CD4-positive, alpha-beta T cell (primary cell): ENCODE measurements at places on chromosomes 2 and 18. TPM values are rescaled to one million over a fixed set of nuclear protein-coding genes. Genes with fewer than 3 reads are reported as not detected.

DNA sequence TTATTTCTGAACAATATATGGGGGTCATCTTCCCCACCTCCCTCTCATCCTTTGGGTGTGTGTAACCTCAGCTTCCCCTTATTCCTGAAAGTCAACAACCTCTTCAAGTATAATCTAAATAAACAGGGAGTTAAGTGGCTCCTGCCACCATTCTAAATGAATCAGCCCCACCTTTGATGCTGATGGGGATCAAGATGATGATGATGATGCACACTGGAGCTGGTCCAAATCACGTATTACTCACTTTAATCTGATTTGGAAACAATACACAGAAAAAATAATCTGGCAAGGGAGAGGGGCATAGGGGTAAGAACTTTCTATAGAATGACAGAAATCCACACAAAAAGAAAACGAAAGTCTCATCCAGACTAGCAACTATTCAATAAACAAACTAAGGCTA, 7.1 kb downstream of the ACVR1 start:
- no peak for DNase-seq
- H3K27me3 ChIP-seq = no peaks in the 10 kb centered on the region
- peaks cover 16% of the 10 kb centered on the region for H3K4me1 ChIP-seq

DNA sequence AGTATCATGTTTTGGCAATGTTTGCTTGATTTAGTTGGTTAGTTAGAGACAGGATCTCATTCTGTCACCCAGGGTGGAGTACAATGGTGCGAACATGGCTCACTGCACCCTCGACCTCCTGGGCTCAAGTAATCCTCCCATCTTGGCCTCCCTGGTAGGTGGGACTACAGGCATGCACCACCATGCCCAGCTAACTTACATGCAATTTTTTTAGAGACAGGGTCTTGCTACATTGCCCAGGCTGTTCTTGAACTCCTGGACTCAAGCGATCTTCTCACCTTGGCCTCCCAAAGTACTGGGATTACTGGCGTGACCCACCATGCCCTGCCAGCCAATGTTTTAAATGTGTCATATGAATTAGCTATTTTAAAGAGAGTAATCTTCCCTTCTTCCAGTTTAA, 16.3 kb upstream of the CDKL4 start:
- no peak for DNase-seq
- H3K4me1 ChIP-seq = no peaks in the 10 kb centered on the region
- no peak overlapping the region for H3K4me3 ChIP-seq
- no peak overlapping the region for H3K27ac ChIP-seq
- H3K27me3 ChIP-seq = no peaks in the 10 kb centered on the region

DNA sequence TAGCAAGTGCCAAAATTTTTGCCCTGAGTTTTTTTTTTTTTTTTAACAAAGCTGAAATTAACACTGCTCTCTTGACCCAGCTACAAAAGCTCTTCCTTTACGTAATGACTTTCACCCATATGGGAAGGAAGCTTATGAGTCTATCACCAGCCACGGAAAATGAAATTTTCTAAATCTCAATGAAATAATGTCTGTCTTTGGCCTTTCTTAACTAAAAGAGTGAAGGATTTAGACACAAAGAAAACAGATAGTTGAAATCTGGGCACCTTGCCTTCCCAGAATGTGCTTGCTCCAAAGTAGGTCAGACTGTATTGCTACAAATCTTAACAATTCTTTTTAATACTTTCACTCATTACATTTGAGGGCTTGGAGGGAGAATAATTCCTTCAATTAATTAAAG, 180.8 kb upstream of the MGAT5 start:
- H3K36me3 ChIP-seq = no peaks in the 10 kb centered on the region
- H3K4me1 ChIP-seq = no peaks in the 10 kb centered on the region
- no peaks in the 10 kb centered on the region for H3K27me3 ChIP-seq
- DNase-seq = no peak
- no peak overlapping the region for H3K4me3 ChIP-seq
- no peak overlapping the region for H3K27ac ChIP-seq

GRCh38 chr2:202337706-202338346, 38.3 kb upstream of the BMPR2 start:
- no peaks in the 10 kb centered on the region for H3K36me3 ChIP-seq
- no peak overlapping the region for H3K27ac ChIP-seq
- DNase-seq = no peak

MROH2A gene
- total RNA-seq = not detected

RAB6C gene
- not detected for total RNA-seq

- no peak for DNase-seq
- no peak overlapping the region for H3K4me3 ChIP-seq
- no peaks in the 10 kb centered on the region for H3K4me1 ChIP-seq
- no peak overlapping the region for H3K27ac ChIP-seq
- H3K36me3 ChIP-seq = no peaks in the 10 kb centered on the region
- no peaks in the 10 kb centered on the region for H3K27me3 ChIP-seq
These were observed 2186.3 kb upstream of the CELF4 start for GRCh38 chr18:39751921-39752320.

- H3K36me3 ChIP-seq = no peaks in the 10 kb centered on the region
- H3K27ac ChIP-seq = no peak overlapping the region
- H3K4me3 ChIP-seq = no peak overlapping the region
- H3K4me1 ChIP-seq = peaks cover 3% of the 10 kb centered on the region
- no peak for DNase-seq
These were observed 465.9 kb upstream of the ID2 start for GRCh38 chr2:8215982-8216381.
